EH (cell line): ENCODE measurements at places on chromosomes 7 and 10.

GRCh38 chr7:6171532-6172223 lies 100.7 kb downstream of the CYTH3 start:
- no peak for DNase-seq

GRCh38 chr7:93359520-93360198 lies 127.5 kb downstream of the VPS50 start:
- DNase-seq, result no peak

- no peak for DNase-seq
These were observed 78.1 kb downstream of the NEURL1 start for GRCh38 chr10:103571656-103571975.

GRCh38 chr7:155913719-155914118 lies 101.5 kb upstream of the SHH start:
- DNase-seq, result no peak

DNA sequence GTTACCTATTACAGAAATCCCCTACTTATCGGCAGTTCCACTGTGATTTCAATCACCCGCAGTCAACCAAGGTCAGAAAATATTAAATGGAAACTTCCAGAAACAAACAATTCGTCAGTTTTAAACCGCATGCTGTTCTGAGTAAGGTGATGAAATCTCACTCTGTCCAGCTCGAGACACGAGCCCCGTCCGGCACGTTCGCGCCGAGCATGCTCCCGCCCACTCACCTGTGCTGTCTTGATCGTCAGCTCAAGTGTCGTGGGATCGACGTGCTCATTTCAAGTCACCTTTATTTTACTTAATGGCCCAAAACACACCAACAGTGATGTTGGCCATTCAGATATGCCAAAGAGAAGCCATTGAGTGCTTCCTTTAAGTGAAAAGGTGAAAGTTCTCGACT lies 21.2 kb downstream of the ESYT2 start:
- DNase-seq, result no peak
